ENCODE measurements at places on chromosomes 7 and 10.

DNA sequence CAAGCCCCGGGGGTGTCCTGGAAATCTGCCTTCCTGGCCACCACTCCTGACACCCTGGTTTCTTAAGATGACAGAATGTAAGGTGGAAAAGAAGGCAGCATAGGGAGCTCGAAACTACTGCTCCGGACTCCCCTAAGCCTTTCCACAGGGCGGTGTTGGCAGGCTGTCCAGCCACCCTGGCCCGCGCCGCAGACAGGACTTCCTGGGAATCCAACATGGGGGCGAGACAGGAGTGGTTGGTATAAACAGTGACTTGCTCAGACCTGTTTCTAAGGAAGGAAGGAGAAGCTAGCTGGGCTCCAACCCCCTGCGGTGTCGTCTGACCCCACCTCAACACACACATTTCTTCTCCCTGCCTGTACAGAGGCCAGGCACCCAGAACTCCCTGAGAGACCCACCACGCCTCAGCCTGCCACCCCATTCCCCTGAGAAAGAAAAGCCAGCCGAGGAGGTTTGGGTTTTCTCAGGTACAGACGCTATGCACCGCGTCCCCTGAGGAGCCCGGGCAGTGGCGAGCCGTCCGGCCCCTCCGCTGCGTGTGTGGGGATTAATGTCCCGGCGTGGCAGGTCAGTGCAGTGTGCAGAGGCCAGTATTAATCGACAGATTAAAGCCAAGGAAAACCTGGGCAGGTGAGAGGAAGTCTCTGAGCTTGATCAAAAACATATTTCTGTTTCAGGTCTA lies 349.6 kb upstream of the MKI67 start:
- no peak for DNase-seq

GRCh38 chr7:43278088-43278644 lies 165.7 kb downstream of the HECW1 start:
- no peak for DNase-seq

- peak; percentile 55 for DNase-seq
These were observed 57.3 kb downstream of the MAPK8 start for GRCh38 chr10:48363617-48364355.

- DNase-seq = no peak
These were observed 12.3 kb downstream of the KCNIP2 start for GRCh38 chr10:101831169-101831811.

- no peak for DNase-seq
These were observed 161.0 kb downstream of the TEX36 start for GRCh38 chr10:125521721-125522680.

- DNase-seq = no peak
These were observed 4.4 kb upstream of the CCL26 start for GRCh38 chr7:75776295-75776971.

DNA sequence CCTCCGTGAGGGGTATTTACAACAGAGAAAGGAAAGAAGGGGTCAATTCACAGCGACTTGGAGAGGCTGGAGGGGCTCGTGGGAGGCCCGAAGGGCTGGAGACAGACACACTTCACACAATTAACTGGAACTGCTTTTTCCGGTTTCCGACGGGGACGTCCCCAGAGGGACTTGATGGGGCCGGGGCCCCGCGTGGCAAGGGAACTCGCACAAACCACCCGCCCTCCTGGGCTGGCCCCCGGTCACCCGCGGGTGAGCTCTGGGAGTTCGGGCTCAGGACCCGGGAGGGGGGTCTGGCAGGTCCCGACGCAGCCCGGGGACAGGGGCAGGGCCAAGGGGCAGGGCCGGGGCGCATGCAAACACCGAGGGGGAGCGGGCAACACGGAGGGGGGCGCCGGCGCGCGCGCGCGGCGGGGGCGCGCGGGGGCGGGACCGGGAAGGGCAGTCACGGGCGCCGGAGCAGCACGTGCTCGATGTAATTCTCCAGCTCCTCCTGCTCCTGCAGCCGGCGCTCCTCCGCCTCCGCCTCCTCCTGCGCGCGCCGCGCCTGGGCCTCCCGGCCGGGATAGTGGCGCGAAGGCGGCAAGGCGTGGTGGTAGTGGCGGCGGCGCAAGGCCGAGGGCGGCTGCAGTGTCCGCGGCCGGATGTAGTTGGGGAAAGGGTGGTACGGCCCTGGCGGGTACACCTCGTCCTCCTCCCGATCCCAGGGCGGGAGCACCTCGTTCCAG lies 2.7 kb downstream of the VGF start:
- no peak for DNase-seq

DNA sequence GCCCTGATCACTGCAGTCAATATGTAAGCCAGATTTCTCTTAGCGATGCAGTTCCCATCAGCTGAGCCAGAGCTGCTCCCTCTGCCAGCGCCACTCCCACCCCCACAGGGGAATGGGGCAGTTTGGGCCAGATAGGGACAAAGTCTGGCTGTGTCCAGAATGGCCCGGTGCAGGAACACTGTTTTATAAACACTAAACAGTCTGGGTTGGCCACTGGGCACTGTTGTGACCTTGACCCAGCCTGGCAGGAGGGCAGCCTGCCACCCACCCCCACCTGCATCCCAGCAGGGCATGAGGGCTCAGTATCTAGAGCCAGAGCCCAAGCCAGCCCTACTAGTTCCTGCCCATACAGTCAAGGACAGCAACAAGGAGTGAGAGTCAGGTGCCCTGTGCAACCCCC lies 1.3 kb downstream of the OGDHL start:
- DNase-seq = no peak

DNA sequence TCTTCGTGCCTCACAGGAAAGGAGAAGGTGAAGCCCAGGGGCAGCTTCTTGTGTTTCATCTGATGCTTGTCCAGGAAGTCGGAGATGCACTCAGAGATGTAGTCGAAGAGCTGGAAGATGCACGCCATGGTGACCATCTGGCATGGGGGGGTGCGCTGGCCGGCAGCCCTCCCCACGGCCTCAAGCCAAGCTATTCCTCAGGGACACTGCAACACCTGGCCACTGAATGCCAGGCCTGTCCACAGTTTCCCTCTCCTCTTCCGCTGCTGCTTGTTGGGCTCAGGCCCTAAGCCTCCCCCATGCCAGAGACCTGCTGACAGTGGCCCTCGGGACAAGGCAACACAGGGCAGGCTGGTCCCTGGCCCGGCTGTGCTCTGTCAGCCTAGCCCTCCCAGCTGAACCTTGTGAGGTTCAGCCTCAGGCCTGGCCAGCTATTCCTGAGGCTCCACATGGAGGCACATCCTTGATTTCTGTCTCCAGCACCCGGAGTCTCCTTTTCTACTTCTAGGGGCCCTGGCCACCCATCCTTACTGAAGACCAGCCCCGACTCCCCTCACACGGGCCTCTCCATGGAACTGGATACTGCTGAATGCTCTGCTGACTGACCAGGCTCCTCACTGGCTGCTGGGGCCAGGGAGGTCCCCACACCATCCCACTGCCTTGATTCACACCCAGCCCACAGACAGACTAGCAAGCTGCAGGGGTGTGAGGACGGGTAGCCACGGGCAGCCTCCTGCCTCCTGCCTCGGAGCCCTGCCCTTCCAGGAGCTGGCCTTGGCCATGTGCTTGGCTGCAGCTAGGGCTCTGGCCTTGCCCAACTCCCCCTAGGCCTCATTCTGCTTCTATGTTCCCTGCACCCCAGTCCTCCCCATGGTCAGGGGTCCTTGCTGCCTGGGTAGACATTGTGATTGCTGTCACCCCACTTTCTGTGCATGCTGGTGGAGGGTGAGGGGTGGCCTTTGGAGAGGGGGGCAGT lies 10.1 kb upstream of the MYL7 start:
- no peak for DNase-seq

DNA sequence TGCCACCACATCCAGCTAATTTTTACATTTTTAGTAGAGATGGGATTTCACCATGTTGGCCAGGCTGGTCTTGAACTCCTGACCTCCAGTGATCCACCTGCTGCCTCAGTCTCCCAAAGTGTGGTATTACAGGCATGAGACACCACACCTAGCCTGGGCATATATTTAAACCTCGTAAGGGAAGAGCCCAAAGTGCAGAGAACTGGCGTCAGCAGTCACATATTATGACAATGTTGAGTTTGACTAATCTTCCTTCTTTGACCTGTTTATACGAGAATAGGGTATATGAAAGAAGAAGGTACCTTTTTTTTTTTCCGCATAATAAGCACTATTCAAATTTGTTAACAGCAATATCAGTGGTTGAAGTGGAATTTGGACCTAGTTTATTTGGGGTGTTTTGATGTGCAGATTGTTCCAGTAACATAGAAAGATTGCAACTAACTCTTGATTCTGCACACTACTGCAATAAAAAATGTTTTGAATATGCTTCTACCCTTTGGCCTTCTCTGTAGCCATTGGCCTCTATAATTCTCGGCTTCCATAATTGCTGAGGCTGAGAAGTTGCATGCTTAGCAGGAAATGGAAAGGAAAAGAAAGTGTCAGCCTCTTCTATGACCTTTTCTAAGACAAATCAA lies 55.9 kb downstream of the MINPP1 start:
- DNase-seq = no peak

GRCh38 chr7:32357535-32358277 lies 132.5 kb downstream of the LSM5 start:
- DNase-seq = no peak

GRCh38 chr10:5608608-5609220 lies 57.7 kb downstream of the ASB13 start:
- DNase-seq = no peak

DNA sequence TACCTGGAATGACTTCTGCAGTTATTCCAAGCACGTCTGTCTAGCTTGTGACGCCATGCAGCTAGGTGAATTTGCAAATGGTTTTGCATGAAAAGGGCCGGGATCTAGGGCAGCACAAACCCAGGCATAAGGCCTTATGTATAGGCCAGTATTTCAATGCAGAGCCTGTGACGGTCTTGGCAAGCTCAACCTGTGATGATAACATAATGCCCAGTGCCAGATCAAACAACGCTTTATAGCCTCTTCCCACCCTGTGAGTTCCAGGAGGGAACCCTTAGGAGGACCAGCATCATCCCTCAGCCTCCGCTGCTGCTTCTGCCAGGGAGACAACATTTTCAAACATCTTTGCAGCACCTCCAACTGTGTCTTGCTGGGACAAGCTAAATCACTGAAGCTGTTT lies 390.7 kb downstream of the INHBA start:
- no peak for DNase-seq

- DNase-seq = no peak
These were observed 251.9 kb downstream of the EXOC4 start for GRCh38 chr7:133504825-133505224.

DNA sequence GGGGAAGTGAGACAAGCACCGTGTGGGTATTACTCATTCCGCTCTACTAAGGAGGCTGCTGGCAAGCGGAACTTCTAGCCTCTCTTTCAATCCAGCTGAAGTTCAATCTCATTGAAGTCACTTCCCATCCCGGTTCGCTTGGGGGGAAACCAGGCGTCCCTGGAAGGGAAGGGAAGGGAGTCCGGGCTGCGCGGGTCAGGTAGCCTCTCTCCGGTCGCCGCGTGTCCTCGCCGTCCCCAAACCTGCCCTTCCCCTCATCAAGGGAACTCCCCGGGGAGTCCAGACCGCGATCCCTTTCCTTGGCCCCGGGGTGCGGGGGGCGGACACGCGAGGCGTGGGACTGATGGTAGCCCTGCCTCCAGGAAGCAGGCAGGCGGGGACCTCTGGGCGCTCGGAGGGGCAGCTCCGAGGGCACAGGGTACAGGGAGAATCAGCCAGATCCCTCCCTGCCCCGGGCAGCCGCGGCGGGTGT lies 598 bp upstream of the ZEB1 start:
- DNase-seq = peak; percentile 55

DNA sequence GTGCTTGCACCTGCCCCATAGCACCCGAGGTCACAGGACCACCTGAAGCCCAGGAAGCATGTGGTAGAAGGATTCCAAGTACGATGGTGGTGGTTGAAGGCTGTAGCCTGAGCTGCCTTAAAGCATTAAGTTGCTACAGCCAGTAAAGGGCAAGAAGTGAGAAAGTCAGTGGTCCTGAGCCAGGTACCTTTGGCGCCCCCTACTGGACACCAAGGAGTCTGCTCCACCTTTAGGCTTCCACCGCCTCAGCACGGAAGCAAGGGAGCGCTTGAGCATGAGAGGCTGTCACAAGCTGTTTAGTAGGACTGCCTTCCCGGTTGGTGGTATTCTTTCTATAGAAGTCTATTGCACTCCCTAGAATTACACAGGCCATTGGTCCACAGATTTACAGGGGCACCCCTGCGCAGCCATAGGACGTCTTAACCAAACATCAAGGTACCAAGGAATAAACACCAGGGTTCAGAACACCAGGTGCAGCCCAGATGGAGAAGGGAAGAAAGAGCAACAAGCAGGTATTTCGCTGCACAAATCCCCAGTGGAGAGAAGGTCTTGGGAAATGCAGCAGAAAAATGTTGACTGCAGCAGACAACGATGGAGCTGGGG lies 2.2 kb downstream of the CRTAC1 start:
- peak; percentile 53 for DNase-seq

- no peak for DNase-seq
These were observed 68.3 kb downstream of the PDE1C start for GRCh38 chr7:32001948-32002347.

DNA sequence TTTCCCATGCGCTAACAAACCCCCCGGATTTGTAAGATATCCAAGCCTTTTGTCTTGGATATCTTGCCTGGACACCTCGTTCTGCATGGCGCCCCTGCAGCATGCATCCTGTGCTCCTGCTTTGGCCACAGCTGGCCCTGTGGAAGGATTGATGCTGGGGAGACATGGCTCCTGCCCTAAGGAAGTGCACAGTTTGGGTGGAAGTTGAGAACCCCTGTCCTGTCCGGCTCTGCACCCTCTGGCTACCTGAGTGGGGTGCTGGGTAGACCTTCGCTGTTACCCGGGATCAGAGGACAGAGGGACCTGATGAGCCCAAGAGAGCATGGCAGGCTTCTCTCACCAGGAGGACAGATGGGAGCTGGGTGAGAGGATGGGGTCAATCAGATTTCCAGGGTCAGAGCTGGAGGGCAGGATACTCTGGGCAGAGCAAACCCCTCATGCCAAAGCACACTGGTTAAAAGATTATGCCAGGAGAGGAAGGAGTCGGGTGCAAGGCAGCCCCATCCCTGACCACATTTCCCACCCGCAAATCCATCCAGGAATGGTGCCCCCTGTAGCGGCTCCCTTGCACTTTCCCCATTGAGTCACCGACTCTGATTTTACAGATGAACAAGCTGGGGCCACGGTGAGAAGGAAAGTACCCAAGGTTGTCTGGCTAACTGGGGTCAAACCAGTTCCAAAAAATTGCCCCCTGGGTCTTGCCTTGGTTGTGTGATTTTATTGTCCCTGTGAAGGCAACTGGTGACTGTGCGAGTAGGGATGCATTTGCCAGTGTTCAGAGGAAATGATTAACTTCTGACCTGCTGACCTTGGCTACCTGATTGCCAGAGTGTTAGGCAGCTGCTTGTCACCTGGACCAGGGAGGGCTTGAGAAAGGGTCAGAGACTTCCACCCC lies 290.1 kb upstream of the ZMIZ1 start:
- DNase-seq = no peak

Data from T-helper 1 cell (primary cell).